ENCODE measurements at places on chromosomes 1 and 21. TPM values are rescaled to one million over a fixed set of nuclear protein-coding genes. Genes with fewer than 3 reads are reported as not detected.

DNA sequence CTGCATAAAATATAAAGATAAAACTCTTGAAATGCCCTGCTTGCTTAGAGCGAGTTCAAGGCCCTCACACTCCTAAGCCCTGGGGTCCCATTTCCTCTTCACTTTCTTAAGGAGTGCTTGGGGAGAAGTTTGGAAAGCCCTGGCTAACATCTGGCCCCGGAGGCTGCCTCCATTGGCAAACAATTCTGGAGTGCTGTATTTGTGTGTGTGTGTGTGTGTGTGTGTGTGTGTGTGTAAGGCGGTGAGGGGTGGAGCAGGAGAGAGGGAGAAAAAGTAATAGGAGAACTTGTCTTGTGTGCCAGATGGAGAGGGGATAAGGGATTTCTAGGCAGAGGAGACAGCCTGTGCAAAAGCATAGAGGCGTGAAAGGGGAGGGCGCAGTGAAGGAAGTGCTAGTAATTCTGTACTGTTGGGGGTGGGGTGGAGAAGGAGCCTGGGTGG is 578 bp upstream of the TRIM62 start:
- peak; percentile 33 for DNase-seq

CDC42BPA gene
- 38.0 TPM for total RNA-seq

DNA sequence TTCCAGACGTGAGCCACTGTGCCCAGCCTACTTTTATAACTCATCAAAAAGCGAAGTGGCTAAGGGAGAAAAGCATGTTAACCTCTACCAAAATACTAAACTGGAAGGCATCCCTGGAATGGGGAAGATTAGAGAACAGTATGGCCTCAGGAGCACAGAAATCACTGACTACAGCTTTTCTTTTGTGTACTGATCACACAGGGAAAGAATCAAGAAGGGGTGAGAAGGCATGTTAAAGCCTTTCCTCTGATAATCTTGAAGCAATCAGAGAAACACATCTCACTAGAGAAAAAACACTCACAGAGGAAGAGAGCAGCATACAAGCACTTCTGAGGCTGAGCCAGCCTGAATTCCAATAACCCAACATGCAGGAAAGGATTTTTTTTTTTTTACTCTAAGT is 10.7 kb downstream of the PCAT6 start:
- no peak for DNase-seq

PKLR gene
- total RNA-seq = not detected

DNA sequence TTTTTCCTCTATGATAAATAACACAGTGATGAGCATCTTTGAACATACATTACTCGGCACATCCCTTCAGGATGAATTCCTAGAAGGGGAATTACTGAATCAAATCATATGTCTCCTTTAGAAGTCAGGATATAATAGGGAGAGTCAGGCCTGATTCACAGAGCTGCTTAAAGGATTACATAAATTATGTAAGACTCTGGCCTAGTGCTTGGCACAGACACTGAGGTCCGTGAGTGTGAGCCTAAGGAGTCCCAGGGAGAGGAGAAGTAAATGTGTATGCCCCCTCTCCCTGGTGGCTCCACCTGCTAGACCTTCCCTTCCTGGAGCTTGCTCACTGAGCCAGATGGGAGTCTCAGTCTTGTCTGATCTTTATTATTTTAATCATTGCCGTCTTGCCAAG is 8.6 kb upstream of the FOXE3 start:
- DNase-seq = no peak

ZCCHC17 gene
- total RNA-seq = 59.7 TPM

DNA sequence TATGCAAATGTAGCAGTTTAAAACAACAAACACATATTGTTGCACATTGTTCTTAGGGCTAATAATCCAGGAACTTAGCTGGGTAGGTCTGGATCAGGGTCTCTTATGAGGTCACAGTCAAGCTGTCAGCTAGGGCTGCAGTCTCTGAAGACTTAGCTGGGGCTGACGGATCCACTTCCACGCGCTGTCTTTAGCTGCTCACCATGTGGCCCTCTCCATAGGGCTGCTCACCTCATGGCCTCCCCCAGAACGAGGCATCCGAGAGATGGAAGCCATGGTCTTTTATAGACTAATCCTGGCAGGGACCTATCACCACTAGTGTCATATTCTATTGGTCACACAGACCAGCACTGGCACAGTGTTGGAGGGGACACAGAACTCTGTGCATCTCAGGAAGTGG is 8.7 kb upstream of the OXCT2 start:
- no peak for DNase-seq

GBP6 gene
- total RNA-seq = not detected

GRCh38 chr21:37582590-37582989 is 216.0 kb downstream of the DYRK1A start:
- no peak for DNase-seq

- DNase-seq = no peak
Measured at GRCh38 chr1:32770741-32771548, 46.2 kb downstream of the YARS1 start.

KRTAP26-1 gene
- total RNA-seq = not detected

DMRTA2 gene
- total RNA-seq = 0.18 TPM

- no peak for DNase-seq
Measured at GRCh38 chr1:100034470-100034869, 64.7 kb downstream of the SLC35A3 start.

GRCh38 chr1:82903626-82904025 is 1095.3 kb downstream of the TTLL7 start:
- no peak for DNase-seq

ECE1 gene
- total RNA-seq = 38.3 TPM

GRCh38 chr21:44699502-44700001 is 2.6 kb downstream of the KRTAP10-12 start:
- DNase-seq = no peak

- DNase-seq = no peak
Measured at GRCh38 chr1:61330571-61330970, 248.2 kb downstream of the NFIA start.

KLHDC8A gene
- 46.7 TPM for total RNA-seq

GRCh38 chr21:45864436-45864835 is 117.1 kb upstream of the COL6A1 start:
- DNase-seq = no peak

RNF186 gene
- total RNA-seq = not detected

SAMSN1 gene
- total RNA-seq = not detected

GRCh38 chr1:184210862-184211261 is 159.3 kb downstream of the TSEN15 start:
- no peak for DNase-seq

GRCh38 chr1:183604815-183605214 is 14.6 kb upstream of the NCF2 start:
- no peak for DNase-seq

- DNase-seq = no peak
Measured at GRCh38 chr1:114088392-114089299, 65.0 kb downstream of the SYT6 start.

GRCh38 chr1:110196917-110197765 is 13.0 kb upstream of the KCNC4 start:
- peak; percentile 55 for DNase-seq

NEK2 gene
- total RNA-seq = 31.0 TPM

BNIPL gene
- 0.79 TPM for total RNA-seq

DNA sequence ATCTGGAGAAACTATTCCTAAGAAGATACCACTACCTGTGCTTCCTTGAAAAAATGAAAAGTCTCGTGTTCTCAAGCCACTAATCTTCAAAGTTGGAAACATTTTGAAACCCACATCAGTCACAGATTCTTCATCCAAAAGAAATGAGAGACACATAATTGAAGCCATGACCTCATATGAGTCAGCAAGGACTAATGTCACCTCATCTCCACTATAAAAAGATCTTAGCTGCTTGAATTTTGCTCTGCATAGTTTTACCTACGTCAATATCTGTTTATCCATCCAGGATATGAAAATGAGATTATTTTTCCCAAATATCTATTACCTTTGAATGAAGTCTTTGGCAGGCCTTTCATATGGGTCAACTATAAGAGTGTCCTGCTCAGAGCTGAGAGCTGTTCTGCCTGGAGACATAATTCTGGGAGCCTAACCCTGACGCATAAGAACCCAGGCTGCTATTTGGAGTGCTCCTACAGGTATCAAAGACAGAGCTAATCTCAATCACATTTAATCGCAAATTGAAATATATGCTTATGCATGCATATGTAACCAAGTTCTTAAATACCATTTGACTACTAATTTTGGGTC is 312.5 kb upstream of the PKN2 start:
- DNase-seq = no peak

GRCh38 chr1:172453607-172454006 is 9.7 kb upstream of the PIGC start:
- DNase-seq = no peak

- no peak for DNase-seq
Measured at GRCh38 chr1:24294228-24294672, 24.9 kb upstream of the GRHL3 start.

TRIM46 gene
- 9.8 TPM for total RNA-seq

GRCh38 chr1:180505732-180506335 is 3.5 kb upstream of the ACBD6 start:
- no peak for DNase-seq

Data from neural crest cell (in vitro differentiated cells).